ENCODE measurements at places on chromosomes 1 and 21. TPM values are rescaled to one million over a fixed set of nuclear protein-coding genes. Genes with fewer than 3 reads are reported as not detected.

The PDZK1IP1 gene
- not detected for total RNA-seq

- no peak for DNase-seq
Measured at GRCh38 chr1:33972676-33973395, 109.0 kb downstream of the HMGB4 start.

The OR2L5 gene
- total RNA-seq, result not detected

- DNase-seq, result no peak
Measured at GRCh38 chr1:234621657-234622335, 11.8 kb upstream of the IRF2BP2 start.

GRCh38 chr1:93651695-93652094 is 29.9 kb downstream of the BCAR3 start:
- DNase-seq, result no peak
